Inflammatory macrophage (primary cell): ENCODE measurements at places on chromosomes 4 and X.

DNA sequence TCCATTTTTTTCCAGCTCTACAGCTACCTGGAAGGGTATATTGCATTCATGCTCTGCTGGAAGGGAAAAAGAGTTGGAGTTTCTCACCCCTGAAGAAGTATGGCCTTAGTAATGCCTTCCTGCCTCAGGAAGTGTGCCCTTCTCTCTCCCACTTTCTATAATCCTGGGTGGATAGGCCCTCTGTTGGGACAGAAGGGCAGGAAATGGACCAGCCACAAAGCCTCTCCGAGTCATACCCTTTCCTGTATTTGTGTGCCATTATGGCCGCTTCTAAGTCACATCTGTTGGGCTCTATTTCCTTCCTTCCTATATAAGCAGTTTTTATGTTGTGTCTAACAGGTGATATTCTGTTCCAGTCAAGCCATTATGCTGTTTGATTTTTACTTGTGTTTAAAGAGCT is 74.8 kb upstream of the SMARCA5 start:
- DNase-seq, result no peak

DNA sequence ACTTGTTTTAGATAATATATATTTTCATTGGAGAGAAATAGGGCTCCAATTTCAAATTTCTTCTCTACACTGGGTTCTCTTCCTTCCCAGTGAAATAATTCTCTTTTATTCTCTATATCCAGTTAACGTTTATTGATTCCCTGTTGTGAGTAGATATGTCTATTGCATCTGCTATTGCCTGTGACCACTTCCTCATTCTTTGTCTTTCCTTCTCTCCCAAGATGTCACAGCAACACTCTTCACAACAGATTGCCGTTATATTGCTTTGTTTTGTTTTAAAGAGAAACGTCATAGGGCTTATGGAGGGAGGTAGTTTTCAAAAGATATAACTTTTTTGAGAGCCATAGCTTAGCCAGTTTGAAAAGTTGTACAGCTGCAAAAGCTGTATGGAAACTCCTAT is 343.8 kb downstream of the ARHGAP24 start:
- DNase-seq, result no peak

- no peak for DNase-seq
Observed at GRCh38 chr4:143071351-143071750, 113.4 kb upstream of the USP38 start.

GRCh38 chr4:184104419-184105101 is 113.1 kb downstream of the ENPP6 start:
- DNase-seq, result no peak

GRCh38 chr4:185916683-185917082 is 104.7 kb upstream of the SORBS2 start:
- DNase-seq, result no peak

DNA sequence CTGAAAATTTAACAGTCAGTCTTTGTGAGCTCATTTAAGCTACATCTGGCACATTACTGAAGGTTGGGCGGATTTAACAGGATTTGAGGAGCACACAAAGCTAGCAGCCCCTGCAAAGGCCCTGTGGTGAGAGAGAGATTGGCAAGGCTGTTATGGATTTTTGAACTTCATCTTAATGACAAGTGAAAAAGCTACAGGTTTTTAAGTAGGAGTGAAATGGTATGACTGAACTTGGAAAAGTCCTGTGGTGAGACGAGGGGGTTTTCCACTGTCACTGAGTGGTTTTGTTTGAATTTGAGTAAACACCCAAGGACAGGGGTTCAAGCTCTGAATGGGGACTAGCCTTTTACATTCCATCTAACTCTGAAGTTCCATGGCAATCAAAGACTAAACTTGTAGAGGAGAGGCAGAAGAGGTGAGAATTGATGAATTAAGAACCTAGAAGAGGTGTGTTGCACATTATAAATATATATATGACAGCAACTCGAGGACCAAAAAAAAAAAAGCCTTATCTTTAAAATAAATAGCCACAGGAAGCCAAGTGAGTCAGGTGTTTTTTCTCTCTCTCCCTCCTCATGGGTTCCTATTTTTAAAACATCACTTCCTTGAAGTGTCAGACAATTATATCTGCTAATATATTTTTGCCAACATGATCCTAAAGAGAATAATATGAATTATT is 47.8 kb upstream of the CLNK start:
- DNase-seq, result no peak

GRCh38 chrX:48458711-48459110 is 11.3 kb downstream of the SLC38A5 start:
- no peak for DNase-seq

DNA sequence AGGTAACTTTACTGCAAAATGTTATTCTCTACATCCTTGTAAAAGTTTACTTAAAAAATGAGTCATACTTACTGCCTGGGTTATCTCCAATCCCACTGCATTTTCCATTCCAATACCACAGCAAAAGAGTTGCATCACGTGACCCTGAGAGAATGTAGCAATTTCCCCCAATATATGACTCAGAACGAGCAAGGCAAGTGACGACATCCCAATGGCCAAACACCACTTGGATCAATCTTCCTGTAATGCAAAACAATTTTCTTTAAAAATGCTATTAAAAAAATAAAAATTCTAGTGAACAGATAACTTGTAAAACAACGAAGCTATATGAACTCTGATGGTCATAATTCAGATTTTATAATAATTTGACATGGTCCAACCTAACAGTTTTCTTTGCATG is 224.3 kb downstream of the DCLK2 start:
- peak; percentile 68 for DNase-seq

GRCh38 chr4:128633067-128633466 is 176.4 kb upstream of the JADE1 start:
- DNase-seq, result no peak

- no peak for DNase-seq
Observed at GRCh38 chrX:129534816-129535578, 5.1 kb upstream of the OCRL start.

GRCh38 chr4:174397366-174398155 is 113.8 kb downstream of the CEP44 start:
- no peak for DNase-seq

- DNase-seq, result peak; percentile 75
Observed at GRCh38 chr4:71978210-71978835, 53.5 kb upstream of the NPFFR2 start.

- DNase-seq, result no peak
Observed at GRCh38 chr4:56828784-56829535, 7.5 kb upstream of the SPINK2 start.

DNA sequence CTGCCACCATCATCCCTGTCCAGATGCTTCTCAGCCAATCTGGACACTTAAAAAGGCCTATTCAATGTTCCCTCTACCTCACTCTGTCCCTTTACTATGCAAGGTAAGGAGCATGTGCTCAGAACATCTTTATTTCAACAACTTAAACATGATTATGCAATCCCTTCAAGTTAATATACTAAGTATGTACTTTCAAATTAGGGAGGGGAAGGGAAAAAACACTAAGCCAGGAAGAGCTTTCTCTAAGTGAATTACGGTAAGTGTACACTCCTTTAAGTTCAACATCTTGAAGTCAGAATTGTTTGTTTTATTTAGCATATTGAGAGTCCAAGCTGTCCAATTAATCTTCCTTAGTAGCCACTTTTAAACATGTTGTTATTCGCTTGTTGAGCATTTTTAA is 14.1 kb downstream of the SLC10A7 start:
- DNase-seq, result no peak

DNA sequence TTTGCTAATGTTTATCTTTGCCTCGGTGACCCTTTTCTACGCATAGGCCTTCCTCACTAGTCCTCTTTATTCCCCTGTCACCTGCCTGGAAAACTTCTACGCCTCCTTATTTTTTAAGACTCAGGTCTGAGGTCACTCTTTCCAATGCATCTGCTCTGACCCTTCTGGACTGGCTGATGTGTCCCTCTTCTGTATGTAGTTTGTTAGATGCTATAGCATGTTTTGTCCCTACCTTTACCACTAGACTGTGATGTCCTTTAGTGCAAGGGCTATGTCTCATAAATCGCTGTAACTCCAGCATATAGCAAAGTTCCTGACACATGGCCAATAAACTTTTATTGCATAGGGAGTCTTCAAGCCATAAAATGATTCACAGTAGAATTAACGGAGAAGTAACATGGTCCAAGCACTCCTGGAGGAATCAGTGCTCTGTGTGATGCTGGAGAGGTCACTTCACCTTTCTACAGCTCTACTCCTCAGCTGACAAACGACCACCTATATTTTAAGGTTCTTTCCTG is 872.5 kb upstream of the SLIT2 start:
- DNase-seq, result no peak

- peak; percentile 26 for DNase-seq
Observed at GRCh38 chr4:103046416-103047290, 27.1 kb upstream of the SLC9B1 start.

DNA sequence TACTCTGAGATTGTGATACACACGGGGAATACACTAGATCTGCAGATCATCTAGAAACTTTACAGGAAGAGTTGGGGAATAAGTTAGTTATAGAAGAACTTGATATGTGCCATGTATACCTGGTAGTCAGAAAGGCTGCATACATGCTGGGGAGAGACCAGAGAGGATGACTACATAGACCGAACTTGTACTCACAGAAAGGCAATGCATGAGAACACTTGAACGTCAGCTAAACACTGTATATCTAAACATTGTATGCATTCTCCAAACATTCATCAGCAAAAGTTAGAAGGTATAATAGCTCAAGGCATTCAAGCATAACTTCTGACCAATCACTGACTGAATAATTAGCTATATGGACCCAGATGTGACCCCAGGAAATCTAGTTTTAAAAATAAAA is 78.0 kb upstream of the PDHA2 start:
- no peak for DNase-seq

DNA sequence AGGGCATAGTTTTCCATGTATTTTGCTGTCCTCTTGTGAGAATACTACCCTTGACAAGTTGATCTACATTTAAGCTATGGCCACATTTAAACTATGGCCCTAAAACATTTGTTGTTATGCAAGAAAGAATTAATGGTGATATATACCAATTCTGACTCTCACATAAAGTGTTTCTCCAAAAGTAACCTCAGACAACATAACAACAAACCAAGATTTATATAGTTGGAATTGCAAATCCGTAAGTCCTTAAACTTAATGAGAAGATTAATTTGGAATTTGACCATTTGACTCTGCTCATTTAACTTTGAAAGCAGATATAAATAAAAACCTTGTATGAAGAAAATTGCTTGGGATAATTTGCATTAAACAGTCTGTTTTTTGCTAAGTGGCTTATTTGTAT is 38.9 kb downstream of the RUFY3 start:
- no peak for DNase-seq

DNA sequence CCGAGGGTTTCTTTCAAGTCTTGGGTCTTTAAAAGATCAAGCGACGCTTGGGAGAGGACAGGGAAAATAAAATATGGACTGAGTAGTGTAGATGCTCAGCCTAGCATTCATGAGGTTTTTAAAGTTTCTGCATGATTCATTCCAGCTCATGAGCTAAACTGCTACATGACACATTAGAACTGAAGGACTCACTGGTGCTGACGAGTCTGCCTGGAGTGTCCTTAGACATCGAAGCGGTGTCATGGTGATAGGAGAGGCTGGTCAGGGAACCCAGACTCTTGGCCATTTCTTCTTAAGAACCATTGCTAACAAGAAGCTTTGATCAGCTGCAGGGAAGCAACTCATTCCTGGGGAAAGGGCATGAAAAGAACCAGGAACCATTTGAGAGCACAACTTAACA is 158.6 kb downstream of the TRIML1 start:
- DNase-seq, result no peak

DNA sequence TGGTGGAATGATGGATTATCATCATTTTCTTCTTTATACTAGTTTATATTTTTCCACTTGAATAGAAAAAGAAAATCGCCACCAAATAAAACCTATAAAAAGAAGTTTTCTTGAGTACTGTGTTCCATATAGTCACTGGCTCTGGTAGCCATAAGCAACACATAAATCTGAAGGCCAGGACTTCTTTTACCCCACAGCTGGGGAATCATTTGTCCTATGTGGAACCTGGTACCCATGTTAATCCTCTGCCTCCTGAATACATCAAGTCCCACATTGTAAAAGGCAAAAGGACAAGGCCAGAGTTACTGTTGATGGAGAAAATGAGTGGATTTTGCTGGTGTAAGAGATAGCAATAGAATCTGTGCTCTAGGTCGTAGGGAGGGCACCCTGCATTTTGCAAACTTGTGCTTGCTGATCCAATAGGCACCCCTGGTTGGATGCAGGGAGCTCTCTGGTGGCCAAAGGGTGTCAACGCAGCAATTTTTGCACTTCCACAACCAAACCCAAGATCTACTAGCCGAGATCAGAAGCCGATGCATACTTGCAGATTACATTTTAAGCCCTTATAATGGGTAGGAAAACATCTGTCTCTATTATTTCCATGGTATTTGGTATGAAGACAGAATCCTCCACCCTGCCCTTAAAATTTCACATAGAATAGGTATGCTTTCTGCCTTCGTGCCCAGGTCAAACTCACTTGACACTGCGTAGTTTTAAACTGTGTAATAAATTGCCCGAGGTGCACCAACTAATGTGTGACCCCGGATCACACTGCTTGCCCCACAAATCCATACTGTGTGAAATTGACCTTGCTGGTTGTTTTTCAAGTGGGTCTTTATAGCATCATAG is 146.2 kb upstream of the SCML1 start:
- DNase-seq, result peak; percentile 51

DNA sequence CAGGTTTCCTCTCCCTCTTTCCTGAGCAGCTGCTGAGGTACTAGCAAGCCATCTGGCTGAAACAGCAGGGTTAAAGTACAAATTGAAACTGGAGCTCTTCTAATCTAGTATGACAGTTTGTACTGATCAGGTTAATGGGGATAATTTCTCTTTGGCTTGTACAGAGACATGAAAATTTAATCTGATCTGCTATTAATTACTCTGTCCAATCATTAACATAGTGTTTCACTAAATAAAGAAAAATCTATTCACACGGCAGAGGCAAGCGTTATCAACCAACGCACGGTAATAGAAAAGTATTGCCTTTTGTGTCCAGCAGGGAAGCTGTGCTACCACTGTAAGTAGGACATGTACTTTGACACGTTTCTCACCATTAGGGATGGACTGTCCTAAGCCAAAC is 71.1 kb downstream of the IGSF1 start:
- DNase-seq, result no peak

DNA sequence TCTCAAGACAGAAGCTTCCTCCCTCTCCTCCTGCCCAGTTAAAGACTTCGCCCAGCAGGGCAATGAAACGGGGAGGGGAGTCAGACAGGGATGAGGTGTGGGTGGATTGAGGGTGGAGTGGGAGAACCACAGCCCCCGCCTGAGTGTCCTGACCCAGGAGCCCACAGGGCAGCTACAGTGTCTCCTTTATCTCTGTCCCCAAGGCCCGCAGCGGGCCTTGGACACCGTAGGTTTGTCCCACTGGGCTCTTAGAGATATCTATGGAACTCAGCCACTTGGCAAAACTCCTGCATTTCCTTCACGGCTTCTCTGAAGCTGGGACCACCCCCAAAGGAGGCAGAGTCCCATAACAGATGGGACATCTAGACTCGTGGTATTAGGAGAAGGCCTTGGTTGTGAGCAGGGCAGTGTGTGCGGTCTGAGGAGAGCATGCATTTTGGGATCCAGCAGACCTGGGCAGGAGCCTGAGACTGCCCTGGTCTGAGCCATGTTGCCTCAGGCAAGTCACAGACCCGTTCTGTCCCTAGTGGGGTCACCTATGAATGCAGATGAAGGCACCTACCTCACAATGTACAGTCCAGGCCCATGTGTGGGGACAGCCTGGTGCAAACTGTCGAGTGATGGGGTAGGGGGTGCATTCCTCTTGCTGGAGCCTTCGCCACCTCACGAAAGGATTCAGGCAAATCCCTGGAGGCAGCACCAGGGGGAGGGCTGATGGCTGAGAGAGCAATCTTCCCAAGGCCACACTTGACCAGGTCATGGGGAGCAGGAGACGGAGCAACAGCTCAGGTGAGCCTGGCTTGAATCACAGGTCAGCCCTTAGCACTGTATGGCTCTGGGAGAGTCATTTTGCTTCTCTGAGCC is 225.7 kb upstream of the PSAPL1 start:
- DNase-seq, result no peak
